Stimulated activated CD8-positive, alpha-beta memory T cell treated with anti-CD3 and anti-CD28 coated beads, Interleukin-15, amount 100 ng/mL, for 1 hour (primary cell): ENCODE measurements at places on chromosomes 2 and 18.

- DNase-seq: no peak
Measured at GRCh38 chr2:167572883-167573619, 674.3 kb downstream of the STK39 start.

- DNase-seq: no peak
Measured at GRCh38 chr2:206962966-206963365, 23.6 kb downstream of the CPO start.

DNA sequence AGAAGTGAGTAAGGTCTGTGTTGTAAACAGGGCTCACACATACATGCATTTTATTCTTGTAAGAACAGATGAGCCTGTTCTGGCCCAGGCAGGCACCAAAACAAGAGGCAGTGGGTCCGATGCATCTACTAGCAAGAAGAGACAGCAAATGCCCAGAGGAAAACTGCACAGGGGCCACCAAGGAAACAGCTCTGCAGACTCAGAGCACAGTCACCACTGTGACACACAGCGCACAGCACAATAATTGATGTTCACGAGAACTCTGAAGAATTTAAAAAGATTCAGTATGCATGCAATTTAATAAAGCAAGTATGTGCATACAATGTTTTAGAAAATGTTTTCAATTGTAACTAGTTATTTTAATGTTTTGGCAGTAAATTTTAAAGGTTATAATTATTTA is 24.8 kb downstream of the LONRF2 start:
- no peak for DNase-seq

DNA sequence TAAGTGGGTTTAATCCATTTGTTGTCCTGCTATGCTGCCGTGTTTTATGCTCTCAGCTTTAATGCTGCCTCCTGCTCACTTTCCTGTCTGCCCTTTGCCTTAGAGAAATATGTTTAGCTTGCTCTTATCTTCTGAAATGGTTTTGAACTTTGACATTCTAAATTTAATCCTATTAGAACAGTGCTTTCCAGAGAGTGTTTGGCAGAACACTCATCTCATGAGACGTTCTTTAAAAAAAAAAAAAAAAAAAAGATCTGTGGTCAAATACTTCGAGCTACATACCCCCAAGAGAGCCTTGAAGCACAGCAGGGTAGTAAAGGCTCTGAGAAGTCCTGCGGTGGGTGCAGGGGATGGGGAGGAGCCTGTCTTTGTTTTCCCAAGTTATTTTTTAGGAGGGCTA is 161.3 kb downstream of the SPP2 start:
- DNase-seq: no peak

DNA sequence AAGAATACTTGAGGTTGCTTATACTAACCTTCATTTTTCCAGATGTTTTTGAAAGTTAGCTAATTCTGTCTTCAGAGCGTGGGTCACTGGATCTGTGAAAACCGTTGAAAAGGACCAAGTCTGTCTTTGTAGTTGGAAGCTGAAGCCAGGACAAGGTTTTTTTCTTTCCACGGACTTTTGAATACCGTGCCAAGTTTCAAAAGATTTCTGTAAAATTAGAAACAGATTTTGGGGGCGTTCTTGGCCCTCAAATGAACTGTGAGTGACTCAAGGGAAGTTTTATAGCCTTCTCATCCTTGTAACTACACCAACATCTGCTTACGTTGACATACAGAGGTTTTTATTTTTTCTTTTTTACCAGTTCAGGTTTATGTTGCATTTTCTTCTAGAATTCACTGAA is at the start of gene FAP:
Gene FAP (minus strand): TSS at position 152 of the 400 bp plus-strand sequence. CDS start 118 bp downstream, at position 34.
- DNase-seq: no peak

GRCh38 chr2:70083344-70084156 is 3.7 kb upstream of the PCBP1 start:
- DNase-seq: no peak

- no peak for DNase-seq
Measured at GRCh38 chr18:10860928-10861327, 288.4 kb downstream of the PIEZO2 start.

- no peak for DNase-seq
Measured at GRCh38 chr2:171522052-171522787, at the start of gene CYBRD1. TSS of gene CYBRD1 (plus strand) at chr2:171522474. CDS start at chr2:171522546, 72 bp downstream.

DNA sequence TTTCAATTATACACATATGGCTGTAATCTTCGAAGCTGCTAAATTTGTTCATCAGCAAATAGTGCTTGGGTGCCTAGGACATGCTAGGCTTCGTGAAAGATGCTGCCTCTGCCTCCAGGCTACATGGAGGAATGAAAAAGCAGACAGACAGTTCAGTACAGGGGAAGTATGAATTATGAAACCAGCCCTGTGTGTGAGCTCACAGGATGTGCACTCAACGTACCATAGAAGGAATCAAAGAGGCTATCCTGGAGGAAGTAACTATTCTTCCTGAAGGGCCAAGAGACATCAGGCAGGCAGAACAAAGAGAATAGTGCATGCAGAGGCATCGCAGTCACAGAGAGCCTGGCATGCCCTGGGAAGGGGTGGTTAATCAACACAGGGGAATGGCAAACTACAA is 61.4 kb downstream of the DYM start:
- no peak for DNase-seq
